ENCODE measurements at places on chromosomes 5 and 9.

GRCh38 chr5:14735944-14736343, 71.4 kb downstream of the OTULIN start:
- DNase-seq: no peak

- no peak for DNase-seq
Measured at GRCh38 chr9:84152204-84152603, 171.6 kb downstream of the RMI1 start.

DNA sequence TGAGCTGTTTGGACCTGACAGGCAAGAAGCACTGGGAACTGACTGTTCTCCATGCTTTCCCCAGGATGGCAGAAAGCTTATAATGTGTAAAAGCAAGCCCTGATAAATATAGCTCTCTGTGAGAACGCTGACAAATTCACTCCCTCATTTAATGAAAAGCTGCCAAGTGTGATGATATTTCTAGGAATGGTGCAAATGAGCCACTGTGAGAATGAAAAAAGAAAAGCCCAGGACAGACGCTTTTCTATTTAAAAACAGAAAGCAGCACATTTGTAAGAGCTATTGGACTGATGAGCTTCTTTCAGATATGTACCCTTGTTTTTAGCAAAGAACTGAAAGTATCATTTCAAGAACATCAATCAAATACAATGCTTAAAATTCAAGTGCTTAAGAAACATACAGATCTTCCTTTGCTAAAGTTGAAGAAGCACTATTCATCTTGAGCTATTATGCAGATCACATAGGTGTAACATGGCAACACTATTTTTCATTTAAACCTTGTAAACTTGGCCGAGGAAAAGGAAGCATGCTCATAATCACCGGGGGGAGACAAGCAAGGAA, 842.6 kb upstream of the ACO1 start:
- no peak for DNase-seq

- DNase-seq: no peak
Measured at GRCh38 chr5:30918171-30918570, 275.3 kb upstream of the CDH6 start.

DNA sequence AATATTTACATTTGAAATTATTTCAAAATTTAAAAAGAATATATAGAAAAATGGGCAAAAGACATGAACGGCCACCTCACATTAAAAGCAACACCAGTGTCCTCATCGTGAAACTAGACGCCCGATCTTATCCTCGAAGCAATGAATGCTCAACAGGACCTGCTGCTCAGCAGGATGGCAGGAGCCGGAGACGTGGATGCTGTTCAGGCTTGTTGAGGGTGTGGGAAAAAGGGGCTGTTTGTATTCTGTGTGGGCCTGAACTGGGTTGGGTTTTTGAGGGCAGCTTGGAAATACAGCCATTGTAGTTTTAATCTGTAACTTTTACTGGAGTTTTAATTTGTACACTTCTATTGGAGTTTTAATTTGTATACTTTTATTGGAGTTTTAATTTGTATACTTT, 20.3 kb downstream of the EXOC3 start:
- DNase-seq: no peak

DNA sequence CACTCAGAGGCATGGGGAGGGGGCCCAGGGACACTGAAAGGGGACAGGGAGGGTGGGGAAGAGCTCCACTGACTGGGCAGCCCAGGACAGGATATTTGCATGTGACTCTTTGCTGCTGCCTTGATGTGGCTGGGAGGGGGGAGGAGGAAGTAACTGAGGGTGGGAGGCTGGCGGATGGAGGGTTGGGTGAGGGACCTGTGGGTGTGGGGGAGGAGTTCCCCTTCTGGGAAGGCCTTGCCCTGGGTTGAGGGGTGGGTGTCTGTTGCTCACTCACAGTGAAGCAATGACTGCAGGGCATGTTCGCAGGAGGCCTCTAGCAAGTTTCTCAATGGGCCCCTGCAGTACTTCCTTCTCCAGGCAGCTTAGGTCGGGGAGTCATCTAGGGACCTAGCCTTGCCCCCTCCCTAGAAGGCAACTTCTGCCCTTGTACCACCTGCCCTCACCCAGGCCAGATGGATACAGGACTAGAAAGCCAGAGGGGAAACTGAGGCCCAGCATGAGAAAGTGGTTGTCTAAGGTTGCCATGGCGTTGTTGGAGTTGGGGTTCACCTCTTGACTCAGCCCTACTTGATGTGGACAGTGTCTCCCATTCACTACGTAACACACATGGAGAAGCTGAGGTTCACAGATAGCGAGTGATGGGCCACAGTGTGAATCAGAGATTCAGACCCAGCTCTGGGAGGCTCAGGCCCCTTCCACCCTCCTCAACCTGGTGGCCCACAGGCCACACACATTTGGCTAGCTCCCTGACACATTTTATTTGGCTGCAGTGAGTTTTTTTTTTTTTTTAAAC, 3.0 kb downstream of the GRK6 start:
- DNase-seq: no peak

- DNase-seq: no peak
Measured at GRCh38 chr5:67244345-67244793, 47.8 kb upstream of the CD180 start.

- DNase-seq: no peak
Measured at GRCh38 chr9:715300-715699, 126.2 kb upstream of the DMRT1 start.

DNA sequence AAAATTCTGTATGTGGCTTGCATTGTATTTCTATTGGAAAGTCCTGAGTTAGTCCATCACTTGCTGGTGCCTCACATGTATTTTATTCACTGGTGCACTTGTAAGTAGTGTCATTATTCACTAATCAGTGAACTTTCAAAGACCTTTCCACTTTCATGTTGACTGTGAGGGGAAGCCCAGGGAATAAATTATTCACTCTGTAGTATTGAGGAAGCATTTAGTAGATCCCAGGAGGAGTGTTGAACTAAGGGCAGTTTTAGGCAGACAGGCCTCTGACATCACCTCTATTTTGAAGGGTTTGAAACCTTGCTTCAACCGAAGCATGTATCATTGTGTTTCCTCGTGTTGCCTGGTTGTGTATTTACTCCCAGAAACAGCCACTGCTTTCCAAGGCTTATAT, 705.4 kb upstream of the RIOK2 start:
- DNase-seq: no peak

DNA sequence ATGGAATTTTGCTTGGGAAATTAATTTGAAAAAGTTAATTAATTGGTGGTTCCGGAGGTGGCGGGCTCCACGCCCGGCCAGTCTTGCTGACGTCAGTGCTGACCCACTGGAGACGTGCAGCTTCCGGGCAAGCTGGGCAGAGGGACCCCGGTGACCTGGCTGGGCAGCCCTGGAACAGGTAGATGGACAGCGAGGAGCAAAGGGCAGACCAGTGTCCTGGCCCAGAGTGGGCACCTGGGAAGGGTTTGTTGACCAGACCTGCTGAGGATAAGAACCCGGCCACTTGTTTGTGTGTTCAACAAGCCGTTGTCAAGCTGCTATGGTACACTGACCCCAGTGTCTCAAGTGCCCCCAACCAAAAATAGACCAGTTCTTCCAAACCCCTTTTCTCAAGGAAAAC, 17.5 kb downstream of the CXXC5 start:
- no peak for DNase-seq

- no peak for DNase-seq
Measured at GRCh38 chr5:96633820-96634219, 28.4 kb upstream of the CAST start.

- DNase-seq: no peak
Measured at GRCh38 chr9:123586275-123586674, 230.3 kb downstream of the CRB2 start.

GRCh38 chr9:129671519-129671918, 6.1 kb downstream of the PRRX2 start:
- DNase-seq: no peak

- DNase-seq: no peak
Measured at GRCh38 chr5:38719916-38720315, 125.9 kb upstream of the OSMR start.
